ENCODE measurements at places on chromosomes 6 and 20. TPM values are rescaled to one million over a fixed set of nuclear protein-coding genes. Genes with fewer than 3 reads are reported as not detected.

GRCh38 chr6:41374618-41375590 lies 39.5 kb downstream of the NCR2 start:
- no peak overlapping the region for H3K27ac ChIP-seq
- no peak overlapping the region for H3K4me3 ChIP-seq
- H3K4me1 ChIP-seq: peaks cover 16% of the 10 kb centered on the region

DNA sequence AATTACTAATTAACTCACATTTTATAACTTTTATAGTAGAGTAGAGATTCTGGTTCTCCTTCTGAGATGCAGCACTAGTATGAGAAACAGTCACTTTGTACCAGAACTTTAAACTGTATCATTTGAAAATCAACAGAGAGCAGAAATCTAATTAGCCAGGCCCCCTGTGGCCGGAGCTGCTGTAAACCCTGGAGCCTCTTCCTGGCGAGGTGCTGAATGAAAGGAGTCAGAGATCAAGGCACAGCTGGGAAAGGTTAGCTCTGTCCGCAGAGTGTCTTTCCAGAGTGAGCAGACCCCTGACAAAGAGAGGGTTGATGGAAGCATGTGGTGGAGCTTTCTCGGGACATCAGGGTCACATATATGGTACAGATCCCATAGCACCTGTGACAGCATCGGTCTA lies 703.8 kb downstream of the RFPL4B start:
- no peak overlapping the region for H3K4me3 ChIP-seq
- no peaks in the 10 kb centered on the region for H3K27me3 ChIP-seq
- H3K27ac ChIP-seq: no peak overlapping the region
- no peak for DNase-seq

Gene EMILIN3
- total RNA-seq: 2.6 TPM

- no peaks in the 10 kb centered on the region for H3K4me1 ChIP-seq
- H3K27ac ChIP-seq: no peak overlapping the region
- no peak for DNase-seq
- no peaks in the 10 kb centered on the region for H3K27me3 ChIP-seq
- no peak overlapping the region for H3K4me3 ChIP-seq
Observed at GRCh38 chr20:22939181-22939580, 95.9 kb upstream of the SSTR4 start.

Gene BMP5
- 0.61 TPM for total RNA-seq

DNA sequence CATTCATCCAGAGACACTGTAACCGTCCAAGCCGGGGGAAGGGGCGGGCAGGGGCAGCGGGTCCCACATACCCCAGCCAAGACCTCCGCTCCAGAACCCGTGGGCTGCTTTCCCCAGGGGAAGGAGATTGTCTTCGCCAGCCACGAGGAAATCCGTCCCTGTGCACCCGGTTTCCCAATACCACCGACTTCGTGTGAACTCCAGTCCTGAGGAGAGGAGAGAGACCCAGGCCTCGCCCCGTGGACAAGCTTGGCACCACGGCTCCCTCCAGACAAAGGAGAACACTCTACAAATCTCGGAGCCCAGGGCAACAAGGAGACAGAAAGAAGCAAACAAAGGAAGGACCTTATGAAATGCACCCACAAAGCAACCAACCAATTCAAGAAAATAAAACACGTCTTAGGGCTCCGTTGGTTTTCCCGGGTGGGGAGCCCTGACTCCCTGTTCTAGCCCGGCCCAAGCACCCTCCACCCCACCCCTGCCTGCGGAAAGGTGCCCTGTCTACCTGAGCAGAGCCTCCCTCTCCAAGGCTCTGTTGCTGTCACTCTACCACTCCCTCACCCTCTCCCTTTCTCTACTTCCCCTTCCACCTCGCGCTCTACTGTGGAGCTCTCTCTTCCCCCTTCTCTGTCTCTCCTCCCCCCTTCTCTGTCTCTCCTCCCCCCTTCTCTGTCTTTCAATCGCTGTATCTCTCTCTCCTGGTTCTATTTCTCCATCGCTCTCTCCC lies 1382.8 kb upstream of the DEFB115 start:
- H3K27ac ChIP-seq: no peak overlapping the region
- H3K36me3 ChIP-seq: no peaks in the 10 kb centered on the region
- no peaks in the 10 kb centered on the region for H3K27me3 ChIP-seq
- no peaks in the 10 kb centered on the region for H3K4me1 ChIP-seq
- DNase-seq: no peak

- H3K27ac ChIP-seq: no peak overlapping the region
- no peak for DNase-seq
- no peaks in the 10 kb centered on the region for H3K4me1 ChIP-seq
Observed at GRCh38 chr6:79180052-79180451, 54.4 kb downstream of the HMGN3 start.

GRCh38 chr20:48203252-48203651 lies 418.0 kb upstream of the SULF2 start:
- H3K27me3 ChIP-seq: no peaks in the 10 kb centered on the region
- no peaks in the 10 kb centered on the region for H3K4me1 ChIP-seq
- DNase-seq: no peak
- no peak overlapping the region for H3K27ac ChIP-seq
- H3K4me3 ChIP-seq: no peak overlapping the region
- no peaks in the 10 kb centered on the region for H3K36me3 ChIP-seq

Gene SLC26A8
- 0.11 TPM for total RNA-seq

DNA sequence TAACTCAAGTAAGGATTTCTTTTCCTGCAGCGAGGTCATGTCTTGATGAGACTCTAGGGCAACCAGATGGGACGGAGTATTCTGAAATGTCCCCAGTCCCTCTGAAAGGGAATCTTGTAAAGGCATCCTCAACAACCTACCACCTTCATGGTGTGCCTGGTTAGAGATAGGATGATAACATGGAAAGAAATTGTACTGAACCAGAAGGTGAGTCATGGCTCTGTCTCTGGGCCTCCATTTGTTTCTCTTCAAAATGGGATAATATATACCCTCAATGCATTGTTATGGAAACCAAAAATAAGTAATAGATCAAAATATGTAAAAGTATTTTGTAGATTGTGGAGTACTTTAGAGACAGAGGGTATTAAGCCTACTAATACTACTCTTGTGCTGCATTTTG lies 219.1 kb downstream of the ARID1B start:
- H3K4me1 ChIP-seq: peaks cover 10% of the 10 kb centered on the region
- no peak for DNase-seq
- no peak overlapping the region for H3K4me3 ChIP-seq
- H3K27ac ChIP-seq: no peak overlapping the region
- no peaks in the 10 kb centered on the region for H3K27me3 ChIP-seq
- no peaks in the 10 kb centered on the region for H3K36me3 ChIP-seq

- no peak overlapping the region for H3K27ac ChIP-seq
- no peaks in the 10 kb centered on the region for H3K27me3 ChIP-seq
- H3K4me3 ChIP-seq: no peak overlapping the region
- no peaks in the 10 kb centered on the region for H3K4me1 ChIP-seq
Observed at GRCh38 chr6:31922942-31923341, 4.6 kb upstream of the C2 start.

Gene SAMD3
- total RNA-seq: not detected

DNA sequence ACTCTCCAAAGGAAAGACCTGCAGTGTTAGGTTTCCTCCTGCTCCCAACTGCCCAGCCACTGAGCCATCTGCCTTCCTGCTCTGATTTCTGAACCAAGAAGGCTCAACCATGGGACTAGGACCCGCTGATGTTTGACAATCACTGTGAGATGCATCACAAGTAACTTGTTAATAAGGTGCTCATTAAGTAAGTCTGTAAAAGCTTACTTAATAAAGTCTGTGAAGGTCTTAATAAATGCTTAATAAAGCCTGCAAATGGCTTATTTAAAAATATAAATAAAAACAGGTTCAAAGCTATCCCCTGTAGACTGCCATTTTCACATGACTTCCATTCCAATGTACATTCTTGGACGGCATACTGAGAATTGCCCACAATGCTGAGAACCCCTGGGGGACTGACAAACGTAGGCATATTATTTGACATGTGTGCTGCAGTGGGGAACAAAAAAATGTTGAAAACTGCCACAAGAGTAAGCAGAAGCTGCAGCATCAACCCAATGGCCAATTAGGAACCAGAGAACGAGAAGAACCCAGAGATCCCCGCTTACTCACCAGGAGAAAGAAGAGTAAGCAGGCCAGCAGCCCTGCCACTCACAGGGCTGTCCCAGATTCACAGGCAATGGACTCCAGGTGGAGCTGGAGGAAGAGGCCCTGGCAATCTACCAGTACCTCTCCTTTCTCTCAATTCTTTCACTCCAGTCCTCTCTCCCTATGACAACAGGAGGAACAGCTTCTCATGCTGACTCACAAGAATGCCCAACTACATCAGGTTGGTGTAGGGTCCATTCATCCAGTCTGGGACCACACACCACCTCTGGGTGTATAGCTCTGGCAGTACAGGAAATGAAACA lies 19.5 kb downstream of the KIF13A start:
- peaks cover 38% of the 10 kb centered on the region for H3K4me1 ChIP-seq
- no peaks in the 10 kb centered on the region for H3K27me3 ChIP-seq
- H3K4me3 ChIP-seq: no peak overlapping the region
- DNase-seq: no peak
- H3K27ac ChIP-seq: no peak overlapping the region
- no peaks in the 10 kb centered on the region for H3K36me3 ChIP-seq

GRCh38 chr6:15246217-15246665 lies 372 bp downstream of the JARID2 start:
- H3K27me3 ChIP-seq: no peaks in the 10 kb centered on the region
- peak overlapping the region; percentile 98 for H3K27ac ChIP-seq
- H3K36me3 ChIP-seq: no peaks in the 10 kb centered on the region
- no peaks in the 10 kb centered on the region for H3K4me1 ChIP-seq
- H3K4me3 ChIP-seq: peak overlapping the region; percentile 79

DNA sequence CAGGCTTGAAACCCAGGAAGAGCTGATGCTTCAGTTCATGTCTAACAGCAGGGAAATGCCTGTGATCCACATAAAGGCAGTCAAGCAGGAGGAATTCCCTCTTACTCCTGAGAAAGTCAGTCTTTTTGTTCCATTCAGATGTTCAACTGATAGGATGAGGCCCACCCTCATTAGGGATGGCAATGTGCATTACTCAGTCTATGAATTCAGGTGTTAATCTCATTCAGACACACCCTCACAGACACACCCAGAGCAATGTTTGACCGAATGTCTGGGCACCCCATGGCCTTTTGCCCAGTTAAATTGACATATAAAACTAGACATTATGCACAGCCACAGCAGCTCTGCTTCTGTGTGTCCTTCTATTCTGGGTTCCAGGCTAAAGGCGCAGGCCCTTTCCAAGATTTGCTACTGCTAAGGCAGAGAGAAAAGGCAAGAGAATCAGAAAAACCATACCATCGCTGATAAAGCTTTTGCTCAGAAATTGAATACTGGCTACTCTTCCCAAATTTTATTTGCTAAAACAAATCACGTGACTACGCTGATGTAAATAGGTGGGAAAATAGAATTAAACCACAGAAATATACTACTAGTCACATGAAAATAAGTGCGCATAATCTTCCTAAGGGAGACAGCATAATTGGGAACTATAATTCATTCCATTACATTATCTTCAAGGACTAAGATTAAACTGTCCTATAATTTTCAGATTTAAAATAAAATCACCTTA lies 625.0 kb upstream of the MAN1A1 start:
- no peaks in the 10 kb centered on the region for H3K27me3 ChIP-seq
- H3K36me3 ChIP-seq: no peaks in the 10 kb centered on the region
- H3K4me1 ChIP-seq: no peaks in the 10 kb centered on the region
- no peak overlapping the region for H3K27ac ChIP-seq
- DNase-seq: no peak
- no peak overlapping the region for H3K4me3 ChIP-seq

Gene LY6G6C
- total RNA-seq: not detected

GRCh38 chr20:50278684-50279531 lies 88.3 kb downstream of the CEBPB start:
- peak overlapping the region; percentile 86 for H3K27ac ChIP-seq
- no peak overlapping the region for H3K4me3 ChIP-seq
- H3K4me1 ChIP-seq: peaks cover 52% of the 10 kb centered on the region

Gene GGTLC1
- not detected for total RNA-seq

- no peak overlapping the region for H3K27ac ChIP-seq
- no peak for DNase-seq
- no peaks in the 10 kb centered on the region for H3K4me1 ChIP-seq
- H3K27me3 ChIP-seq: no peaks in the 10 kb centered on the region
- H3K4me3 ChIP-seq: no peak overlapping the region
- no peaks in the 10 kb centered on the region for H3K36me3 ChIP-seq
Observed at GRCh38 chr6:138278326-138278725, 60.0 kb upstream of the PBOV1 start.

DNA sequence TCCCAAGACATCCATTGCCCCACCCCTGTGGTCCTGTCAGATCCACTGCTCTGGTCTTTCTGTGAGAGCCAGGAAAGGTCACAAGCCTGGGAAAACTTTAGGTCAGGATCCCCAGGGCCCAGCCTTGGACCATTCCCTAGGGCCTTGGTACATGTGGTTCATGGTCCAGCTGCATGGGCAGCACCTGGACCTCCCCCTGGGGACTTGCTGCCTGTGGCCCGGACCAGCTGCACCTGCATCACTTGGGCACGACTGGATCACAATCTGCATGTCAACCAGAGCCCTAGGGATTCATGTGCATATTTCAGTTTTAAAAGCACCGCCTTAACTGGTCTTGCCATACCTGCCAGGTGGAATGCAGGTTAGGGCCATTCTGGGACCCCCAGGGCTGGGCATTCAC lies 44.3 kb upstream of the MC3R start:
- no peak overlapping the region for H3K4me3 ChIP-seq
- DNase-seq: no peak
- H3K27ac ChIP-seq: no peak overlapping the region
- H3K4me1 ChIP-seq: no peaks in the 10 kb centered on the region

Data from adrenal gland (tissue), 19 donors.